ENCODE measurements at places on chromosomes 2 and 18.

DNA sequence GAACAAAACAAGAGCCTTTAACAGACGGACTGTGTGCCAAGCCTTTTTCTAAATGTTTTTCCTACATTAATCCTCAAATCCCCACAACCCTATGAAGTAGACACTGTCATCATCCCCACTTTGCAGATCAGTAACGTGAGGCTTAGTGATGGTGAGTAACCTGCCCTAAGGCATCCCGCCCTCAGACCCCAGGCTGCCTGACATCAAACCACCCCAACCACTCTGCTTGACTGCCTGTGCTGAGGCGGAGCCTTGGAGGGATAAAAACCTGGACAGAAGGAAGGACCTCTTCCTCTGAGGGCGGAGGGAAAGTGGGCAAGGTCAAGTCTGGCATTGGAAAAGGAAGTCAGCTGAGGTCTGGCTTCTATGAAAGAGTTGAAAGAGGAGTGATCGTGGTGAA lies 104.6 kb downstream of the SP3 start:
- DNase-seq = no peak

GRCh38 chr2:28390746-28391563 lies 1.7 kb upstream of the FOSL2 start:
- DNase-seq = no peak

DNA sequence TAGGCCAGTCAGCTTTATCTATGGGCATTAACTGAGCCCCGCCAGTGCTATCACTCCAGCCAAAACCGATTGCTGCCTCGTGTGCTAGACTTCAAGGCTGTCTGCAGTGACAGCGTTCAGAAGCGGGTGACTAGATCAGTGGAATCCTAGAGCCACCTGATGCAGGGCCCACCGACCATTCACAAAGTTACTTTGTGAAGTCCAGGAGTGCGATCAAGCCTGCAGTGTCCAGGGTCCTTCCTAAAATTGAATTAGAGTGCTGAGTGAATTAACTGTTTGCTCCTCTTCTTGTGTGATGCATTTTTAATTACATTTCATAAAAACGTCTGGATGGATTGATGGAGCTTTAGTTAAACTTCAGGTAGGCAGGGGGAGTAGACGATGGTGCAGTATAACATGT lies 13.9 kb downstream of the PCARE start:
- no peak for DNase-seq

DNA sequence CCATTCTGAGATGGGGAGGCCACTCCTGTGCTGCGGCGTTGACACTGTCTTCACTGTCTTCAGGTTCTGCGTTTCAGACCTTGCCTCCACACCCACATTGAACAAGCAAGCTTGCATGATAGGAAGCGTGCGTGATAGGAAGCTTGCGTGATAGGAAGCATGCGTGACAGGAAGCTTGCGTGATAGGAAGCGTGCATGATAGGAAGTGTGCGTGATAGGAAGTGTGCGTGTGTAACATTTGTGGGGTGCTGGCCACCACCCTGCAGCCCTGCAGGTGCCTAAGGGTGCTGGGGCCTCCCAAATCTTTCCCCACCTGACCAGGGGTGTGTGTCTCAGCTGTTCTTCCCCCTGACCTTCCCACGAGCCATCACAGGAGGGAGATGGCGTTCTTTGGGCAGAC lies 25.3 kb downstream of the TSHZ1 start:
- no peak for DNase-seq

DNA sequence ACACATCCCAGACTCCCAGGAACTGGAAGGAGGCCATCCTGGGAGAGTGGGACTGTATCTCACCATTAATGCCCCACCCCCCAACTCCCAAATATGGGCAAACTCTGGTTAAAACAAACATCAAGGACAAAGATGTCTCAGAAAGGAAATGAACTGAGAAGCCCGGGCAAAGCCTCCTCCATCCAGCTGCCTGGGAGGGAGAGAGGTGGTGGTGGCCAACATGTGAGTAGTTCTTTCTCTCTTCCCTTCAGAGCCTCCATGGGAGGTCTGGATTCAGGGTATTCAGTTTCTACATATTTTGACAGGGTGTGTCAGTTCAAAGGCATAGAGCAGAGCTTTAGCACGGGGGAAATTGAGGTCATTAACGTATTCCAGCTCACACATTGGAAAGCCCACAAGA lies 57.5 kb downstream of the CXCR4 start:
- DNase-seq = no peak

- peak; percentile 66 for DNase-seq
These were observed 103.6 kb upstream of the AGAP1 start for GRCh38 chr2:235390108-235390815.

DNA sequence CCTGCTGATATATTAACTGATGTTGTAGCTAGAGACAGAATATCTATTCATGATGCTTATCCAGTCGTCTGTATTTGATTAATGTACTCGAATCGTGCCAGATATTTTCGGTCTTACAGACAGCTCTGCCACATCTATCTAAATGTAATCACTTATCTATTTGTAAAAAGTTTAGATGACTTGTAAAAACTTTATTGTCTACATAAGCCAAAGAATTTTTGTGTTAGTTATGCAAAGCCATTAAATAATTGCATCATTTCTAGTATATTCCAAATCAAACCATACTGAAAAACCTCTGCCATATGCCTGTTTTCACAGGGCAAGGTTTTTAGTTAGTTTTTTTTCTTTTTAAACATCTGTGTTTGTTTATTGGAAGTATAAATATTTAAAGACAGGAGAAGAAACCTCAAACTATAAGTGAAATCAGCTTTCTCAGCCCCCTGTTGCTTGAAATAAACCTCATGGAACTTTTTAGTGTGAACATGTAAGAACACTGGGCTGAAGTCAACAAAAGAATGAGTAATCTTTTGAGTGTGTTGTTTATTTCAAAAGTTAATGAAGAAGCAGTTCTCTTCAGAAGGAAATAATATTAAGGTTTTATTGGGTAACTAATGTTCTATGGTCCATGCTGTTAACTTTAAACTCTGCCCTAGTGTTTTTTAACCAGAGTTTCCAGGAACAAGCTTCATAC lies 657.6 kb upstream of the SYT4 start:
- DNase-seq = no peak

GRCh38 chr18:6521803-6522418 lies 107.2 kb upstream of the L3MBTL4 start:
- DNase-seq = no peak

DNA sequence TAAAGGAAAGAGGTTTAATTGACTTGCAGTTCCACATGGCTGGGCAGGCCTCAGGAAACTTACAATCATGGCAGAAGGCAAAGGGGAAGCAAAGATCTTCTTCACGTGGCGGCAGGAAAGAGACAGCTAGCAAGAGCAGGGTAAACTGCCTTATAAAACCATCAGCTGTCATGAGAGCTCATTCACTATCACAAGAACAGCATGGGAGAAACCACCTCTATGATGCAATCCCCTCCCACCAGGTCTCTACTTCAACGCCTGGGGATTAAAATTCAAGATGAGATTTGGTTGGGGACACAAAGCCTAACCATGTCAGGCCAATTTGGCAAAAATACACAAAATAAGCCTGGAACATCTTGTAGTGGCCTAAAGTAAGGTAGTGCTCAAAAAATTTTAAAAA lies 152.6 kb downstream of the COL6A3 start:
- no peak for DNase-seq

DNA sequence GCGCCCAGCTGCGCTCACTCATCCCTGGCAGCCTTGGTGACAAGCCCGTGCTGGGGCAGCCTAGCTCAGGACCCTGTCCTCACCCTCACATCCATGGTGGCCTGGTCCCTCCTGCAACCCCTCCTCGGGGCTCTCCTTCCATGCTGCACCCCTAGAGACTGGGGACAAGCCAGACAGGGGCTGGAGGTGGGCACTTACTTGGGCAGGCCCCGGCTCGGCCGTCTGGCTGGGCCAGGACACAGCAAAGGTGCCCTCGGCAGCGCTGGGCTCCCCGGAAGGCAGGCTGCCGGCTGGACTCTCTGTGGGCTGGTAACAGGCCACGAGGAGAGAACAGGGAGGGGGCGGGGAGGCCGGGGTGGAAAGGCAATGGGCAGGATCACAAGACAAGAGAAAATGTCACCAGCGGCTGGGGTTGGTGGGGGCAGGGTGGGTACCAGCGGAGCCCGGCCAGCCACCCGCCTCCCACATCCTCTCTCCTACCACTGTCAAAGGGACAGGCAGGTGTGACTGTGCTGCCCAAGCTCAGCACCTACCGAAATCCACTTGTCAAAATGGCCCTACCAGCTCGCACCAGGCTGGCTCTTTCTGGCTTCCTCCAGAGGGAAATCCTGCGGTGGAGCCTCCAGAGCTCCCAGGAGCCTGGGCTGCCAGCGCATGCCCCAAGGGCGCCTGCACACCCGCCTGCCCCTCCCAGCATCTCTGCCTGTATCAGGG lies 54.7 kb downstream of the BIN1 start:
- DNase-seq = no peak

DNA sequence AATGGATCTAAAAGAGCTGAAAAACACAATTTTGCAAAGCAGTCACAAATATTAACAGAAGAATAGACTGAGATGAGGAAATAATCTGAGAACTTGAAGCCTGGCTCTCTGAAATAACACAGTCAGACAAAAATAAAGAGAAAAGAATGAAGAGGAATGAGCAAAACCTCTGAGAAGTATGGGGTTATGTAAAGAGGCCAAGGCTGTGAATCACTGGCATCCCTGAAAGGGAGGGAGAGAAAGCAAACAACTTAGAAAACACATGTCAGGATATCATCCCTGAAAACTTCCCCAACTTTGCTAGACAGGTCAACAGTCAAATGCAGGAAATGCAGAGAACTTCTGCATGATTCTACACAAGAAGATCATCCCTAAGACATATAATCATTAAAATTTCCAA lies 73.5 kb upstream of the LHCGR start:
- DNase-seq = no peak

GRCh38 chr18:79604913-79605880 lies 74.4 kb upstream of the CTDP1 start:
- DNase-seq = no peak

DNA sequence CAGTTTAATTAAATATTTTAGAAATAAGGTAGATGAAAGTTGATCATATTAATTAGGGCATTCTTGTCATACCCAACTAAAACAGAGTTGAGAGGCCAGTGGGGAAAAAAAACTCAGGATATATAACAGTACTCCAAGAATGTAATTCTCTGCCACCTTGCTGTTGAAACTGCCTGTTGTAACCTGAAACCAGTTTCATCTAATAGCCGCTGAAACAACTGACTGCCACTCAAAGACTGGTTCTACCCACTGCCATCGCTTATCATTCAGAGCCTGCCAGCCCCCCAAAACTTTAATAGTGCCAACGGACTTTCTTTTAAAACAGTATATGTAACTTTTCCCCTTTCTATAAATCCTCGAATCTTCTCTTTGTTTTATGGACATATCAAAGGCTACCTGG lies 37.7 kb upstream of the FSIP2 start:
- no peak for DNase-seq

GRCh38 chr2:10036095-10036884 lies 7.1 kb upstream of the KLF11 start:
- peak; percentile 32 for DNase-seq

- DNase-seq = no peak
These were observed 44.5 kb upstream of the KCNE4 start for GRCh38 chr2:223007531-223007930.

DNA sequence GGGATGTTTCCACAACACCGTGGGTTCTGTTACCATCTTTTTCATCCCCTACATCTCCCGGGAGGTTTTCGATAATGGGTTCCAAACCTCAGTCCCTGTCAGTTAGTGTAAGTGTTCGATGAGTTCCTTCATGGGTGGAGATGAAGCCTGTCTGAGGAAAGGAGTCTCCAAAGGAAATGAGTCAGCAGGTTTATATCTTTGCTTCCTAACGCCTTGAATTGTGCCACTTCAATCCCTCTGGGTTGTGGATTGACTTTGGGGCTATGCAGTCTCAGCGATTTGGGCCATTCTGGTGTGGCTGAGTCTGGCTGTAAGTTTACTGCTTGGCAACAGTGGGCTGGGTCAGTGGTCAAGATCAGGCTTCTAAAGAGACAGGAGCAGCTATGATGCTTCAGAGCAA lies 1.2 kb downstream of the SERPINB5 start:
- no peak for DNase-seq

DNA sequence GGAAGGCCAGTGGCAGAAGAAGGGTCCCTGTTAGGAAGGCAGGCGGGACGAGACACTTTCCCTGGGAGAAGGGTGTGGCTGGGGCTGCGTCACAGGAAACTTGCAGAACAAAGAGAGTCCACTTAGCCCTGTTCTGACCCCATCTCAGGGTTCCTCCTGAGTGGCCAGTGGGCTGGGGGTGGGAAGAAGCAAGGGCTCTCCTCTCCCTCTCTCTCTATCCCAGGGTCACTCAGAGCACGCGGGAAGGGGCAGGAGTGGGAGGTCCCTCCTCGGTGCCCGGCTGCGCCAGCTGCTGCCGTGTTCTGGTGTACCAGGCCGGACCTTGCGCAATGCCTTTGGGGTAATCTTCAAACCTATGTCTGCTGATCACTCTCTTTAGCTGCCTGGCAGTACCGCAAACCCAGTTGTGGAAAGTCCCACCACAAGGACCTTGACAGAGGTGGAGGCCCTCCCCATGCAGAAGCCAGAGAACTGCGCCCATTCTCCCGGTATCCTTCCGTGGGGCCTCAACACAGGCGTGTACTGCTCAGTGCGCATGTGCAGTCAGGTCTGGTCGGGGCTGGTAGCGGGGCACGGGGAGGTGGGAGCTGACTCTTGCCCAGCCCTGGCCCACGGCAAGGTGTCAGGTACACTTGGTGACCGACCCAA lies 47.8 kb upstream of the ST3GAL5 start:
- DNase-seq = no peak

DNA sequence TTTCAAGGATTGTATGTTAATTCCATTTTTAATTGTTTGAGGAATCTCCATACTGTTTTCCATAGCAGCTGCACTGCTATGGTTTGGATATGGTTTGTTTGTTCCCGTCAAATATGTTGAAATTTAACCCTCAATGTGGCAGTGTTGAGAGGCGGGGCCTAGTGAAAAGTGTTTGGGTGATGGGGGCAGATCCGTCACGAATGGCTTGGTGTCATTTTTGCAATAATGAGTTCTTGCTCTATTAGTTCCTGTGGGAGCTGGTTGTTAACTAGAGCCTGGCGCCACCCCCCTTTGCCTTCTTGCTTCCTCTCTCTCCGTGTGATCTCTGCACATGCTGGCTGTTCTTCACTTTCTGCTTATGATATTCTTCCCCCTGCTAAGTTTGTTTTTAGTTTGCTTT lies 71.4 kb upstream of the LDLRAD4 start:
- no peak for DNase-seq

- no peak for DNase-seq
These were observed 346.7 kb upstream of the CYRIA start for GRCh38 chr2:17012297-17012696.

- no peak for DNase-seq
These were observed 853 bp downstream of the GNAL start for GRCh38 chr18:11689669-11690565.

Data from central memory CD4-positive, alpha-beta T cell (primary cell).